ENCODE measurements at places on chromosomes 7 and 10.

DNA sequence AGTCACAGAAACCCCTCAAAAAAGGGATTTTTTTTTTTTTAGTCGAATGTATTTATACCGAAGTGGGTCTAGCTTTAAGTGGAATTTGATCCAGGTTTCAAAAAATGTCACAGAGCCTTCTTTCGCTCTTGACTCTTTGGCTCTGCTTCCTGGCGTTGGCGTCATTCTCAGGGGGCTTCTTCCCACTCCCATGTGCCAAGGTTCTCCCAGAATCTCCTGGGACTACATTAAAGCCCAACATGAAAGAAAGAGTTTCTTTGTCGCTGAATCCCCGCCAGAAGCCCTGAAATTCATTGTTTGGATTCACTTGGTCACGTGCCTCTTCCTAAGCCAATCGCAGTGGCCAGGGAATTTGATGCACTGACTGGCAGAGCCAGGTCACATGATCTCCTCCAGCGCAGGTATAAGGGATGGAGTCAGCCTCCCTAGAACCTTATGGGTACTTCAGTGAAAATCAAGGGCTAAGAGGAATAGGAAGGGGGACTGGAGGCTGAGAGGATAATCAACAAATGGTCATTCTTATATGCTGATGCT, 101.2 kb downstream of the RPS24 start:
- DNase-seq, result no peak

- no peak for DNase-seq
These were observed 540.3 kb upstream of the IGFBP3 start for GRCh38 chr7:46461334-46461777.

DNA sequence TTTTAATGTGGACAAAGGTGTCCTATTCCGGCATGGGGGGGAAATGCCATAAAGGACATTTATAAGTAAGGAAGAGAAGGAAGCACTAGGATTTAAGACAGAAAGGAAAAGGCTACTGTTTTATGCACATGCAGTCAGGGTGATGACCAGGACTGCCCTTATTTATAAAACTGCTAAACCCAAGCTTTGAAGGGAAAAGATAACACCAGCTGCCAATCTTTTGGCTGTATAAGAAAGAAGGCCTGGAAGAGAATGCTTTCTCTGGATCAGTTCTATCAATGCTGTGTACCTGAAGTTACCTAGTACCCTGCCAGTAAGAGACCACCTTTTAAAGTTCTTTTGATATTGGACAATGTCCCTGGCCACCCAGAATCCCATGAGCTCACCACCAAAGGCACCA, 59.2 kb downstream of the MINDY3 start:
- no peak for DNase-seq

DNA sequence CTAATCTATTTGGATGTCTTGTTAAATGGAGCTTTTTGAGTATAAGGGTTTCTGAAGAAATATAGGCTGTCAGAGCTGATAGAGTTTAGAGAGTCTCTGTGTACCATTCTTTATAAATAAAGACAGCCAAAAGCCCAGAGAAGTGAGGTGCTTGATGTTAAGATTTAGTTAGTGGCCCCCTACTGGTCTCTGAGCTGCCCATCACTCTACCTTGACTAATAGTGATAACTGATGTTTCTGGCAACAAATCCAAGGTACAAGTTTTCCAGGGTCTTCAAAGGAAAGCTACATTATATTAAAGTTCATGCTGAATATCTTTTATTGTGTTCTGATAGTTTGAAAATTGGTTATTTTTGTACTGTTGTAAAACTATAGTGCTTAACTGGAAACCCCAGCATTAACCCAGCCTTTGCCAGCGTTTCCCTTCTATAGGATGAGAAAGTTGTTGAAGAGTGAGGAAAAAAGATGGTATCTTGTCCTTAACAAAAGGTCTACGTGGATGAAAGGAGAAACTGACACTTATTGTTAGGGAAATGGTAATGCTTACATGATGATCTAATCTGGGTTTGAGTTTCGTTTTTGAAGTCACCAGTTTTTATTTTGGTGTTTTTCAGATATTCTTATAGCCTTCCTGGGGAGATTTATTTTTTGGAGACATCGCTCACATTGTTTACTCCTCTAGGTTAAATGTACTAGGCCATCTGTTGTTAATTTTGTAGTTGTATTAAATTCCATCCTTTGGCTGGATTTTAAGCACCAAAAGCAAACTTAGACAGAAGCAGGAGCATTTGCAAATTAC, 79.0 kb downstream of the AUTS2 start:
- DNase-seq, result no peak

- peak; percentile 71 for DNase-seq
These were observed 579 bp downstream of the IDI1 start for GRCh38 chr10:1048349-1048731.

DNA sequence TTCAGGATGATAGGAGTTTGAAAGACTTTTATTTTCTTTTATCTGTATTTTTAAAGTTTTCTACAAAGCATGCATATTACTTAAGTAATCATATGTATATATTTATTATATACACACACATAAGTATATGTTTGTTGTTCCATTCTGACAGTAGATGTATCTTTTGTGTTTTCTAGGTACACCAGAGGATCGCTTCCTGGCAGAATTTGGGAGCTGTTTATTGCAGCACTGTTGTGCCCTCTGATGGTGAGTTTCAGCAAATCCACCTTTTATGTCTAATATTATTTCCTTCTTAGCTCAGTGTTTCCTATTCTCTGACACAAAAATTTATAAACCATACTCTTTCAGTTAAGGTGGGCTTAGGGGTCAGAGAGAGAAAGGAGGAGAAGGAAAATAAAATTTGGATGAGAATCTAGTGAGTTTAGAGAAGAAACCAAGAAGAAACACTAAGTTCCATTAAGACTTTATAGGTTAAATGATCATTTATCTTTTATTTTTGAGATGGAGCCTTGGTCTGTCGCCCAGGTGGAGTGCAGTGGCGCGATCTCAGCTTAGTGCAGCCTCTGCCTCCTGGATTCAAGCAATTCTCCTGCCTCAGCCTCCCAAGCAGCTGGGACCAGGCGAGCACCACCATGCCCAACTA, 59.2 kb upstream of the OIT3 start:
- peak; percentile 56 for DNase-seq

DNA sequence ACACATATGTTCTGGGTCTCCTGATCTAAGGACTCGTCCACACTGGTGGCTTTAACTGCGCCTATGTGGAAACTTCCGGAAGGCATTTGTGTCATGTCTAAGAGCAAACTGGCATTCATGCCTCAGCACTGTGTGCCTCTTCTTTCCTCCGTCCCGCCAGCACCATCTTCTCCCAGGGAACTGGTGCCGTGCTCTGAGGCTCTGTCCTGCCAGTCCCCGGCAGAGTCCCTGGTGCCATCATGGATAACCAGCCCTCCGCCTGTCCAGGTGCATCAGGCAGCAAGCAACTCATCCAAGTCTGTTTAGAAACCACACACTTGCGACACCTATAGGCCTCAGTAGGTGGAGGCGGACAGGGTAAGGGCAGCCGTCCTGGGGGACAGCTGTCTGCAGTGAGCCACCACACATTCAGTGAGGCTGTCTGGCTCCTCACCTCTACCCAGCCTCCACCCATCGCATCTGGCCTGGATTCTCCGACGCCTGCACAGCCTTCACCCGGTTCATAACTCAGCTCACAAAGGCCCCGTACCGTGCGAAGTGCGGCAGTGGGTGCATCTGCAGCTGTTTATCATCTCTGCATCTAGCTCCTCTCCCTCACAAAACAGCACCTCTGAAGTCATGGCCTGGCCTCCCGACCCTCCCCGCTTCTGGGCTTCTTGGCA, 162.7 kb downstream of the DIP2C start:
- no peak for DNase-seq

- no peak for DNase-seq
These were observed 222.2 kb upstream of the FZD1 start for GRCh38 chr7:91041901-91042484.

DNA sequence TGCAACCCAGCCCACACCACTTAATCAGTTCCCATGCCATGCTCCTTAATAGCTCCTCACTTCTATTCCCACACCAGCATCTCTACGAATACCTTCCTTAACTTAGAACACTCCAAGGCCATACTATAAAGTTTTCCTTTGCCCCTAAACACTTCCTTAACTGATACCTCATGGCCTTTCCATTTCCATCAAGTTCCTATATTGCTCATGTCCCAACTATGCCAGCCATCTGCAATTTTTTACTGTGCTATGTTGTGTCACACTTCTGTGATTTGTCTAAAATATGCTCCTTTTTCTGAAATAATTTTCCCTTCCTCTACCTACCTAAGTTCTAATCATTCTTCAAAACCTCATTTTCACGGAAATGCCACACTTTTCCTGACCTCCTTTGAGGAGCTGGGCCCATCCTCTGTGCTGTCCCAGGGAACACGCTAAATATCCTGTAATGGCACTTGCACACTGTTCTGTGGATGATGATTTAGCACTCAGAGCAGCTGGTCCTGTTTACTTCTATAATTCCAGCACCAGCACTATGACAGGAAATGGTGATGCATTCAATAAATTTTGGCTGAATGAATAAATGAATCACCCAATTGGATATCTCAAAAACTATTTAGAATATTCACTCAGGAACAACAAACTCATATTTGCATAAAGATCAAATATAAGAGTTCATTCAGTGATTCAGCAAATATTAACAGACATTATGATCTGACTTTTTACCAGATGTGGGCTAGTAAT, 266.5 kb upstream of the HGF start:
- DNase-seq, result no peak

- no peak for DNase-seq
These were observed 106.1 kb downstream of the ICA1 start for GRCh38 chr7:8155836-8156235.

- DNase-seq, result no peak
These were observed 153.1 kb downstream of the GALNT11 start for GRCh38 chr7:152178405-152179058.

- DNase-seq, result no peak
These were observed 209.9 kb downstream of the FRMD4A start for GRCh38 chr10:14120812-14121211.

DNA sequence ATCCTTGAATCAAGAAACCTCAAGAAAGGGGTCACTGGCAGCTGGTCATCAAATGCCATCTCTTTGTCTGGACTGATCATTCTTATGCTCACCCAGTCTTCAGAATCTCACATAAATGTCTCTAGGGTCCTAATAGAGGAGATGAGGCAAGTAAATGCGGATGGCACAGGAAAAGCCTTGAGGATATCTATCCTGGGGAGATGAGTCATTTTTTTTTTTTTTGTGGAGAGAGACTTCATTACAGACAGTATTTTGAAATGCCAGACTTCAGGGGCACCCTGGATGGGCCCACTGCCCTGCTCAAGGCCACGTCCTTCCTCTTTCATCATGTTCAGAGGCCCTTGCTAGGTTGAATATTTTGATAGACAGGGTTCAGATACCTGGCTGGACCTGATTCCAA, 19.5 kb upstream of the PLPP4 start:
- no peak for DNase-seq

- DNase-seq, result no peak
These were observed 454.4 kb downstream of the HTR7 start for GRCh38 chr10:90403211-90404000.

DNA sequence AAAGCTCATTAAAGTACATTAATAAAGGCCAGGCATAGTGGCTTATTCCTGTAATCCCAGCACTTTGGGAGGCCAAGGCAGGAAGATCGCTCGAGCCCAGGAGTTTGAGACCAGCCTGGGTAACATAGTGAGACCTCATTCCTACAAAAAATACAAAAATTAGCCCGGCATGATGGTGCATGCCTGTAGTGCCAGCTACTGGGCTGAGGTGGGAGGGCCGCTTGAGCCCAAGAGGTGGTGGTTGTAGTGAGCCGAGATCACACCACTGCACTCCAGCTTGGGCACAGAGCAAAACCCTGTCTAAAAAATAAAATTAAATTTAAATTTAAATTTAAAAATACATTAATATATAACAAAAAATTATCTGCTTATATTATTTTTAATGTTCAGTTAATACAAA, 7.1 kb upstream of the TAS2R39 start:
- DNase-seq, result no peak

DNA sequence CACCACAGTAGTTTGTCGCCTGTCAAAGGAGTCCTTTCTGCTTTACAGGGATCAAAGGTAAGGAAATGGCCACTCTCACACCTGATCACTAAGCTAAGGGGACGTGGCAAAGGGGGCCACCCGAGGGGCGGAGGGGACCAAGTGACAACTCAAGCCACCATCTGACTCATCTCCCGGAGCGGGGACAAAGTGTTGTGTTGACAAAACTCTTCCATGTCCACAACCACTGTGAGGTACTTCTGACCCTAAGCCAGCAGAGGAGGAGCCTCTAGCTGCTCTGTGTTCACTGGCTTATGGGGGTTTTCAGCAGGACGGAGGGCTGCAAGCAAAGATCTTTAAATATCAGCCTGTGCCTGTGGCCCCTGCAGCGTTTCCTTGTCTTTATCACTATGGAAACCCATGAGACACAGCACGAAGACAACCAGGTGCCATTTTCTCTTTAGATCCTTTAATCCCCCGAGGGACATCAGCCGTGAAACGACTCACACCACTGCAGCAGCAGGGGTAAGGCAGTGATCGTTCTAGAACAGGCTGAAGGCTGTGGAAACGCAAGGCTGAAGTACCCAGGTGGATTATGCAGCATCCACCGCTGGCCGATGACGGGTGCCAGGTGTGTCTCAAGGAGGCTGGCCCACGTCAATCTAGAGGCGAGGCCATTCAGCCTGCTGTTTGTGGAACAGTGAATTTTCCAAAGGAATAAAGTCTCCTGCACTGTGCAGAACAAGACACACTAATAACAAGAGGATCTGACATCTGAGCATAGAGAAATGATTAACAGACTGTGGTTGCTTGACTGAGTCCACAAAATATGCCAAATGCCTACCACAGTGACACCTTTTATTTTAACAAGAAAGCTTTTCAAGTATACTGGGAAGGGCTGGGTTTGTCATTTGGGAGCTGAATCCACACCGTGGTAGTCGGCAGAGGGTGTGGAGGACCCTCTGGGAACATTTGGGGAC, 26.6 kb upstream of the DDC start:
- DNase-seq, result no peak

GRCh38 chr10:129419397-129419796, 47.6 kb upstream of the MGMT start:
- no peak for DNase-seq

GRCh38 chr7:17617857-17618651, 319.6 kb downstream of the AHR start:
- DNase-seq, result no peak

DNA sequence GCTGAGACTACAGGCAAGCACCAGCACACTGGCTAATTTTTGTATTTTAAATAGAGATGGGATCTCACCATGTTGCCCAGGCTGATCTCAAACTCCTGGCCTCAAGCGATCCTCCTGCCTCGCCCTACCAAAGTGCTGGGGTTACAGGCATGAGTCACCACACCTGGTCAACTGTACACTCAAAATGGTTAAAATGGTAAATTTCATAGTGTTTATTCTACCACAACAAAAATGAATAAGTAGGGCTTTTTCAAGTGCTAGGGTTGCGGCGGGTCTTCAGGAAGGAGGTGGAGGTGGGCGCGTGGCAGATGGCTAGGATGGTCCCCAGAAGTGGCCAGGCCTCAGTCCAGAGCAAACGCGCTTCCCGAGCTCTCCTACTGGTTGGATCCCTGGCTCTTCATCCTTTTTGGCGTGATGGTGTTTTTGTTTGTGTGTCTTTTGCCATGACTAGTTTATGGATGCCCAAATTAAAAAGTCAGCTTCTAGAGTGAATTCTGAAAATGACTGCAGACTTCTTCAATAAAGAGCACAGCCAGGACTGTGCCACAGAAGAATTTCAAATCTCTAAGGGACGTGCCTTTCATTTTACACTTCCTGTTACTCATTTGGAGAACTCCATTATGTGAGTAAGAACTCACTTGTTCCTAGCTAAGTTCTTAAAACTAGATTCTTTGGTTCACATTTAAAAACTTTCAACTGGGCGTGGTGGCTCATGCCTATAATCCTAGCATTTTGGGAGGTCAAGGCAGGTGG, 73.9 kb downstream of the TMEM130 start:
- DNase-seq, result no peak

GRCh38 chr10:24340883-24341282, 131.9 kb downstream of the KIAA1217 start:
- no peak for DNase-seq

All from activated CD8-positive, alpha-beta T cell treated with anti-CD3 and anti-CD28 coated beads, Interleukin-2, amount 10 ng/mL, durations not matched to agents 7 days and 5 days (primary cell).